ENCODE measurements at places on chromosomes 4 and X.

DNA sequence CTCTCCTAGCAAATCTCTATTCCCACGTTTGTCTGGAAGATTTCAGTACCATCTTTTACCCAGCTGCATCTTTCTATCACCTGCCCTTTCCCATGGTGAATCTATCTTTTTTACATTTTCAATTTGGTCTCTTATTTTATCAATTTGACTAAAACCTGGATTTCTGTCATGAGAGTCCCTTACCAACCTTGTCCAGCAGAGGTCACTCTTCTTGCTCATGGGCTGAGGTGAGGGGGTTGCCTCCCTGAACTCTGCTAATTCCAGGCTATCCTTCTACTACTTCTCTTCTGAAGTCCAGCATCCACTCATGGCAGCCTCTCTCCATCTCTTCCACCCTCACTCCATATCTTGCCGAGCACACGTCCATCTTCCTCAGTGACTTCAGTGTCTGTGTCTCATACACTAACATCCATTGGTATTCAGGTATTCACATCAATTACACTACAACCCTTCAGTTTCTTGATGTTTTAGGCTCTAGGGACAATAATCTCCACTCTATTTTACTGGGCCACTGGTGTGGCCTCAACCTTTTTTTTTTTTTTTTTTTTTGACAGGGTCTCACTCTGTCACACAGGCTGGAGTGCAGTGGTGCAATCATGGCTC, 17.8 kb upstream of the ZNF827 start:
- DNase-seq: no peak

DNA sequence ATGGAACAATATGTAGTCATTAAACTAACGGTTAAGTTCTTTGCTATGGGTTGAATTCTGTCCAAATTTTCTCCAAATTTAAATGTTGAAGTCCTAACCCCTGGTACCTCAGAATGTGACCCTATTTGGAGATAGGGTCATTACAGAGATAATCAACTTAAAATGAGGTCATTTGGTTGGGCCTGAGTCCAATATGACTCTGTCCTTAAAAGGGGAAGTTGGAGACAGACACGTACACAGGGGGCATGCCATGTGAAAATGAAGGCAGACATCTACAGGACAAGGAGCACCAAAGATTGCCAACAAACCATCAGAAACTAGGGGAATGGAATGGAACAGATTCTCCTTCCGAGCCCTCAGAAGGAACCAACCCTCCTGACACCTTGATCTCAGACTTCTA, 492.0 kb upstream of the FTHL17 start:
- no peak for DNase-seq

DNA sequence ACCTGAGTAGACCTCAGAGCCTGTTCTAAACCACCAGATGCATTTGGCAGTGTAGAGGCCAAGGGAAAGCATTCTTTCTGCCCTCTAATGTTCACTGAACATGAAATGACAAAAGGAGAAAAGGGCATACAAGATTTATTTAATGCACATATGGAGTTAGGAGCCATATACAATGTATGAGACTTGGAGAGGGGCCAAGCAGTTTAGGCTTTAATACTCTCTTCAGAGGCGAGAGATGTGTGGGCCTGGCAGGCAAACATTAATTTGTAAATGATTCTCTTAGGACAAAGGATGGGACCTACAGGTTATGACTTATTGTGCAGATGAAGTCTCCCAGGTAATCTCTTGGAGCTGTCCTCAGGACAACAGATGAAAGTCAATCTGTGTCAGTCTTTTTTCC, 631.9 kb downstream of the ADGRL3 start:
- no peak for DNase-seq

DNA sequence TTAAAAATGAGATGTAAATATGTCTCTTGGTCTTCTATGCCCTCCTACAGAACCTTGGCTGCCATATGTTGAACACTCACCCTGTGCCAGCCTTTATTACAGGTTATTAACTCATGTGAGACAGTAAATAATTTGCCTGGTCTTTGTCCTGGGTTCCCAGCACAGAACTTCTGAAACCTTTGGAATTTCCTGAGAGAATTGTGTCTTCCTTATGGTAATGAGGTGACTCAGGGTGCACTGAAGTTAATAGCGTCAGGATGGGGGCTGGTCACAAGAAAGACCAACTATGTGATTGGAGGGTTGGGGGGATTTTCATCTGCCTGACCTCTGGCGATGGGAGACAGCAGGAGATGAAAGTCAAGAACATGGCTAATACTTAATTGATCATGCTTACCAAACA, 289.8 kb upstream of the STS start:
- no peak for DNase-seq

- DNase-seq: no peak
Observed at GRCh38 chr4:82402196-82402775, 28.0 kb downstream of the HNRNPDL start.

- no peak for DNase-seq
Observed at GRCh38 chr4:152176627-152177214, 359.2 kb downstream of the FBXW7 start.

GRCh38 chrX:30906726-30907125, 17.7 kb upstream of the TAB3 start:
- no peak for DNase-seq

DNA sequence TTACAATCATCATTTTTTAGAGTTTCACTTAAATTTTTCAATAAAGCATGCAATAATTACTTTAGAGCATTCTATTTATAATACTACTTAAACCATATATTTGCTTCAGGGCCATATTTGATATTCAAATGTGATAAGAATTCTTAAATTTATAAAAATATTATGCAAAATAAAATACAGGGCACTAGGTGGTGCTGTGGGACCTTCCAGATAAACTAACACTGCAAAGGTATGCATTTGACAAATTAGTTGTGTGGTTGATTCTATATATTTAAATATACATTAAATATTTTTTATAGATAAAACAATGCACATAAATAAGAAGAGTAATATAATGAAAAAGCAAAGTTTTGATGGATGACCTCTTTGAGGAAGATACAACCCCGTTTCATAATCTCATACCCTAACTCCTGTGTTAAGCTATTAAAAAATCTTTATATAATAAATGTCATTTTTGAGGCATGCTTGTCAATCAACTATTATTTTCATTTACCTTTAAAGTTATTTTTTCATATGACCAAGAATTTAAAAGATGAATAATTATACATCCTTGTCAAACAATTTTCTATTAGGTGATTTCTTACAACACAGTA, 128.4 kb downstream of the REELD1 start:
- DNase-seq: no peak

- DNase-seq: no peak
Observed at GRCh38 chr4:122562449-122562848, 58.4 kb downstream of the IL21 start.

GRCh38 chr4:112253382-112254000, 21.9 kb downstream of the AP1AR start:
- no peak for DNase-seq

DNA sequence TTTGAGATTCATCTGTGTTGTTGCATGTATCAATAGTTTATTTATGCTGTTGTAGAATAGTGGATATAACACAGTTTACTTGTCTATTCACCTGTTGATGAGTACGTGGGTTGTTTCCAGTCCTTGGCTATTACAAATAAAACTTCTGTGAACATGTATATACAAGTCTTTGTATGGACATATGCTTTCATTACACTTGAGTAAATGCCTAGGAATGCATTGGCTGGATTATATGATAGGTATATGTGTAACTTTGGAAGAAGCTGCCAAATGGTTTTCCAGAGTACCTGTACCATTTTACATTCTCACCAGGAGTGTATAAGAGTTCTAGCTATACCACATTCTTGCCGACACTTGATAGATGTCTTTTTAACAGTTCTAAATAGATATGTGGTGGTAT, 16.5 kb downstream of the ART3 start:
- no peak for DNase-seq

- DNase-seq: no peak
Observed at GRCh38 chr4:73703320-73703719, 37.0 kb upstream of the CXCL8 start.

DNA sequence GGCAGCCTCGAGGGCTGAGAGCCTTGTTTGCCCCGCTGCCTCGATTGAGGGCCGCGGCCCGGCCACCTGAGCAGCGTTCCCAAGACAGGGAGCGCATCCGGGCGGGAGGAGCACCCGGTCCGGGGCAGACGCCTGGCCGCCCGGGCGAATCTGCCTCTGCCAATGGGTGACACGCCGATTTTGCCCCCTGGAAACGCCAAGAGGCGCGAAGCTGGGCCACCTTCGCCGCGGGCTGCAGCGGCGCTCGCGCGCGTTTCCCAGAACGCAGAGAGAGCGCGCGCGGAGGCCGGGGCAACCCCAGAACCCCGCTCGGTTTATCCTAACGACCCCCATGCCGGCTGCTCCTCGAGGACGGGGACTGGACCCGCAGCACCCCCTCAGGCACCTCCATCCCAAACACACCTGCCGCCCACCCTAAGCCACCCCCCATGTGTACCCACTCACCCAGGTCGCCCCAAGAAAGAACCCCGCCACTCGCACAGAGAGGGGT, 575 bp downstream of the MAP7D2 start:
- no peak for DNase-seq

DNA sequence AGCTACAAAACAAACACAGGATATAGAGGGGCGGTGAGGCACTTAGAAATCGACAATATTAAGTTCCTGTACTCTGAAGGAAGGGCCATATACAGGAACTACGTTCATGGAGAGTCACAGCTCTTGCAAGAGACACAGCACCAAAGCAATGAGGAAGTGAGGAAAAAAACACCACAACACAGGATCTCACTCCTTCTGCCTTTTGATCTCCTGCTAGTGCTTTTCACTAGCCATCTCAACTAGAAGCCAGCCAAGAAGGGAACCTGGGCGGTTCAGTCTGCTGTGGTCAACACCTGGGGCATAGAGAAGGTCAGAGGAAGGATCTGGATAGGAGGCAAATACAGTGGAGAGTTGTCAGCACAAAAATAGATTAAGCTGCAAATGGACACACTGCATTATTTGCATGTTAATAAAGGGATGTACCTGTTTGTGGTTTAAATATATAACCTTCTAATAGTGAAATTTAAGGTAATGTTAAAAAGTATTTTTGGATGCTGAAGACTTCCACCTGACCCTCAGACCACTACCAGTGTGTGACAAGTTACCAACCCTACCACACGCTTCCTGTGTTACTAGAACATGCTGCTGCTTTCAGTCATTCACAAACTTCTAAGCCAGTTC, 104.6 kb downstream of the DTHD1 start:
- DNase-seq: peak; percentile 1

GRCh38 chr4:188107931-188108843, 1.2 kb downstream of the TRIML2 start:
- no peak for DNase-seq

GRCh38 chr4:24753519-24753918, 41.9 kb upstream of the SOD3 start:
- DNase-seq: no peak

- no peak for DNase-seq
Observed at GRCh38 chrX:12891915-12892506, 14.4 kb upstream of the TLR8 start.

- no peak for DNase-seq
Observed at GRCh38 chr4:34293459-34293858, 1950.9 kb downstream of the ARAP2 start.

GRCh38 chrX:122087341-122087740, 1039.9 kb downstream of the GLUD2 start:
- no peak for DNase-seq

GRCh38 chrX:8849458-8849857, 48.3 kb upstream of the FAM9A start:
- DNase-seq: no peak

DNA sequence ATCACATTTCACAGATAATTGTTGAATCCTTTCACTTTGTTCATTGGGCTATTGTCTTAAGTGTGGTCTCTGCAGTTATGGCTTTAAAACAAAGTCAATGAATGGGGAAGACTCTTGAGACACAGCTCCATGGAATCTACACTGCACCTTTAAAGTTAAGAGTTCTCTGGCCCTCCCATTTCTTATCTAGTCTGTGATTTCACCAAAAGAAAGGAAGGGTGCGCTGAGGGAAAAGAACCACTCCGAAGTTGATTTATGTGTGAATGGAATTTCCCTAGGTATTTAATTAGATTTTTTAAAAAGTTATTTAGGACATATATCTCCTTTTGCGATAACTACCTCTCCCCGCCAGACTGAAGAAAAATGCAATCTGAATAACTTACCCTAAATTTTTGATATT, 2.5 kb downstream of the SEPTIN11 start:
- no peak for DNase-seq

- DNase-seq: no peak
Observed at GRCh38 chr4:175407926-175408325, 404.1 kb downstream of the GPM6A start.

GRCh38 chr4:93351846-93352245, 476.7 kb upstream of the ATOH1 start:
- DNase-seq: no peak

DNA sequence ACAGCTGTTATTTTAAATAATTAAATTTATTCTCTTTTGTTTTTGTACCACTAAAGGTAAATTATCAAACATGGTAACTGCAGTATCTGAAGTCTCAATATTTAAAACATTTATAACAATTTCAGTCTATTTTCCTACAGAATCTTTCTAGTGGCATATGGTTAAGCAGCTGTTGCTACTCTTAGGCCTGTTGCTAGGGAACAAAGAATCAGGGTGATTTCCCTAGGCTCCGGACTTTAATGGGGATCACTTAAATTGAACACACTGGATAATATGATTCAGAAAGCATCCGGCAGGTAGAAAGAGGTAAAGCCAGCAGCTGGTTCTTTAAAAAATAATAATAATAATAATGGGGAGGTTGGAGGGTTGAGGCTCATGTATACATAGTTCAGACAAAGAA, 17.6 kb downstream of the FBXO8 start:
- no peak for DNase-seq

DNA sequence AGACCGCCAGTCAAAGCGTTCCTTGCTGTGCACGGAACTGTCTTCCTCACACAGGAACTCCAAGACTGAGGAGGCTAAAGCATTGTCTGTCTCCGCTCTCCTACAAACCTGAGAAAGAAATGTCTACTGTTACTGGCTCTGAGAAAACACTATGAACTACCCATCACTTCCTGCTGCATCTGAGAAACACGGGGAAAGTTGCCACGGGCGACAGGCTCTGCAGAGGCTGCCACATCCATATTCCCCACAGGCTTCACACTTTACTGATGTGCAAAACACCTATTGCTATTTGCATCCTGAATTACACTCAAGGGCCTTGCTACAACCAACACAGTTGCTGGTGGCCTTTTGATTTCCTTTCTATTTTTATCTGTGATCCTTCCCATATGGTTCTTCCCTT, 59.0 kb downstream of the AFAP1 start:
- no peak for DNase-seq

DNA sequence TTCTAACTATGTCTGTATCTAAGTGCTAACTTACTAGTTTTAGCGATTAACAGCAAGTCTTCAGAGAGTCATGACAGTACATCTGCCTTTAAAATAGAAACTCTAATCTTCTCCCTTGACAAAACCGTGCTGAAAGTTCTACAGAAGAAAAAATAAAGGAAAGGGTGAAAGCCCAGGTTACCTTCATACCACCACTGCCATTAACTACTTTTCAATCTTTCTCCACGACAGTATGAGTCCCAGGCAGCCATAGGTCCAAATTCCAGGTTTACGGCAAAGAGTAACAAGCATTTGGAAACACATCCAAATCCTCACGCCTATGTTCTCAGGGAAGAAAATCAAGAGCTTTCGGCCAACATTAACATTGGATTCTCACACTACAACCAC, 12.4 kb upstream of the ZCCHC13 start:
- no peak for DNase-seq
